ENCODE measurements at places on chromosomes 3 and 15. TPM values are rescaled to one million over a fixed set of nuclear protein-coding genes. Genes with fewer than 3 reads are reported as not detected.

DNA sequence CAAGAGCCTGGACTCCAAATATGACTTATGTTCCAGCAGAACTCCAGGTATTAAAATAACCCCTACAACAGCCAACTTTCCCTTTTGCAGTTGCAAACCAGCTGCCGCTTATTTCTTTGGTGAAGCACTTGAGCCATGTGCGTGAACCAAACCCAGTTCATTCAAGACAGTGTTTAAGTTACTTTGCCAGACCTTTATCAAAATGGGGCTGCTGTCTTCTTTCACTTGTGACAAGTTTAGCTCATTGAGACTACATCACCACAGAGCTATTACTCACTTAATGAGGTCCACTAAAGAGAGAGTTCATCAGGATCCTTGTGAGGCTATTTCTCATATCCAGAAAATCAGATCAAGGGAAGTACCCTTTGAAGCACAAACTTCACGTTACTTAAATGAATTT lies 2.4 kb upstream of the XRN1 start:
- no peak overlapping the region for H3K27ac ChIP-seq
- H3K4me1 ChIP-seq = peaks cover 13% of the 10 kb centered on the region
- H3K4me3 ChIP-seq = no peak overlapping the region
- H3K36me3 ChIP-seq = peaks cover 29% of the 10 kb centered on the region
- no peaks in the 10 kb centered on the region for H3K27me3 ChIP-seq

- H3K4me3 ChIP-seq = no peak overlapping the region
- no peak overlapping the region for H3K27ac ChIP-seq
- H3K27me3 ChIP-seq = no peaks in the 10 kb centered on the region
- peaks cover 6% of the 10 kb centered on the region for H3K36me3 ChIP-seq
- peak; percentile 36 for DNase-seq
These were observed 17.2 kb upstream of the EXOG start for GRCh38 chr3:38478901-38479300.

GRCh38 chr15:100189849-100190248 lies 151.9 kb downstream of the ADAMTS17 start:
- H3K4me3 ChIP-seq = no peak overlapping the region
- H3K36me3 ChIP-seq = peaks cover under 1% of the 10 kb centered on the region
- H3K27me3 ChIP-seq = peaks cover 2% of the 10 kb centered on the region
- no peak overlapping the region for H3K27ac ChIP-seq

DNA sequence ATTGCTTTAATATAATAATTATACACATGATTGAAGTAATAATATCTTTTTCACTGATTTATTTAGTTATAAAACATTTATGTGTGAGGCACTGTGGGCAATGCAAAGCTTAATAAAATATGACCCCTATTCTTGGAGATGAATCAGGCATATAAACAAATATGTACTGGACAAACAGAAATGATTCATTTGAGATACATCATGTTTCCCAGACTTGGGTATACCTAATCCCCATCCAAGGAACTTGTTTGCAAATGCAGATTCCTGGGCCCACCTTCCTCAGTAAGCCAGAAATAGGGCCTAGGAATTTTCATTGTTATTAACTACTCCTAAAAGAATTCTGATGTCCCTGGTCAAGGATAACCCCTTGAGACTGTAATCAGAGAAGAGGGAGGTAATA lies 184.2 kb downstream of the CHL1 start:
- H3K27ac ChIP-seq = no peak overlapping the region
- no peaks in the 10 kb centered on the region for H3K27me3 ChIP-seq
- no peak for DNase-seq

- no peak overlapping the region for H3K27ac ChIP-seq
- H3K4me3 ChIP-seq = no peak overlapping the region
- no peaks in the 10 kb centered on the region for H3K27me3 ChIP-seq
- no peak for DNase-seq
- H3K4me1 ChIP-seq = no peaks in the 10 kb centered on the region
These were observed 200.7 kb downstream of the KCNH8 start for GRCh38 chr3:19348941-19349564.

DNA sequence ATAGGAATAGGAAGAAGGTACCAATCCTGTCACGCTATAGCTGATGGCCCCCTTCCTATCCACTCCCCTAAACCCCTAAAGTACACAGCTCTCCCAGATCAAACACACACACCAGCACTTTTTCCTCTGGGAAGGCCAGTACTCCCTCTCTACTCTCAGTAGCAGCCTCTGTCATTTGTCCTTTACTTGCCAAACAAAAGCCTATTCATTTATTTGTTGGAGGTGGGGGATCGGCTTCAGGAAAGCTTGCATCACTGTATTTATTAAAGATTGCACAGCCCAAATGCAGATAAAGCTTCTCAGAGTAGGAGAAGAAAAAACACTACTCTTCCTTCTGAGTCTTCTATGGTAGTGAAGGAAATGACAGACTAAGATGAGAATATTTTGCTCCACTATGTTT lies 429.7 kb upstream of the RASGRP1 start:
- DNase-seq = no peak
- H3K4me3 ChIP-seq = no peak overlapping the region
- peaks cover 6% of the 10 kb centered on the region for H3K27me3 ChIP-seq
- H3K4me1 ChIP-seq = no peaks in the 10 kb centered on the region
- H3K27ac ChIP-seq = no peak overlapping the region

DNA sequence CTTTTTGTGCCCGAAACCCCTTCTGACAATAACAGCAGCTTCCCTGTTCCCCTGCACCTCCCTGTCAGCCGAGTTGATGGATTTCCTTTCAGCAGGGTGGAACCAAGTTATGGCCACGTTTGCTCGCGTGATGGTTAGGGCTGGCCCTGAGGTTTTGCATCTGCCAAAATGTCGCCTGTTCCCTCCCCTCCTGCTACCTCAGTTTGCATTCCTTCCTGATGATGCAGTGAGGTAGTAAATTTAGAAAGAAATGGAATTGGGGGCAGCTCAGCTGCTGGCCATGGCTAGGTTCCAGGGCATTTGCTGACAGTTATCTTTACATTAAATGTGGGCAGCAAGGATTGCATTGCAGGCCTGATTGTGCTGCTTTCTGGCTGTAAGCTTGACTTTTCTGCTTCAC lies 13.2 kb downstream of the LIMD1 start:
- DNase-seq = no peak
- H3K4me1 ChIP-seq = peaks cover 21% of the 10 kb centered on the region
- H3K36me3 ChIP-seq = peaks cover 7% of the 10 kb centered on the region
- no peak overlapping the region for H3K4me3 ChIP-seq

DNA sequence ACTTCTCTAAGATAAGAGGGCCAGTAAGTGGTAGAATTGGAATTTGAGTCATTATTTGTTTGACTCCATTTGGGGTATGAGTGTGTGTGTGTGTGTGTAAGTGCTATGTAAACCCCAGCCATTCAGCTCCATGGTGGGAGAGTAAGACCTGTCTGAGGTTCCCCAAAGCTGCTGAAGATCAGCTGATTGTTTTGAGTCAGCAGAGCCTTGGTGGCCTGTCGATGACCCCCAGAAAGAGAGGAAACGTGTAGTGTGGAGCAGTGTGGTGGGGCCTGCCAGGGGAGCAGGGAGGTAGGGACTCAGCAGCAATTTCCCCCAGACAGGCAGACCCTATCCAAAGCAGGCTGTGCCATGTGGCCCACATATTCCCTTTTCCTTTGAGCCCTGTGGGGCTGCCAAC lies 5.3 kb downstream of the DVL3 start:
- no peaks in the 10 kb centered on the region for H3K27me3 ChIP-seq
- DNase-seq = no peak
- H3K27ac ChIP-seq = no peak overlapping the region
- peaks cover 28% of the 10 kb centered on the region for H3K4me1 ChIP-seq
- H3K36me3 ChIP-seq = peaks cover 4% of the 10 kb centered on the region

DNA sequence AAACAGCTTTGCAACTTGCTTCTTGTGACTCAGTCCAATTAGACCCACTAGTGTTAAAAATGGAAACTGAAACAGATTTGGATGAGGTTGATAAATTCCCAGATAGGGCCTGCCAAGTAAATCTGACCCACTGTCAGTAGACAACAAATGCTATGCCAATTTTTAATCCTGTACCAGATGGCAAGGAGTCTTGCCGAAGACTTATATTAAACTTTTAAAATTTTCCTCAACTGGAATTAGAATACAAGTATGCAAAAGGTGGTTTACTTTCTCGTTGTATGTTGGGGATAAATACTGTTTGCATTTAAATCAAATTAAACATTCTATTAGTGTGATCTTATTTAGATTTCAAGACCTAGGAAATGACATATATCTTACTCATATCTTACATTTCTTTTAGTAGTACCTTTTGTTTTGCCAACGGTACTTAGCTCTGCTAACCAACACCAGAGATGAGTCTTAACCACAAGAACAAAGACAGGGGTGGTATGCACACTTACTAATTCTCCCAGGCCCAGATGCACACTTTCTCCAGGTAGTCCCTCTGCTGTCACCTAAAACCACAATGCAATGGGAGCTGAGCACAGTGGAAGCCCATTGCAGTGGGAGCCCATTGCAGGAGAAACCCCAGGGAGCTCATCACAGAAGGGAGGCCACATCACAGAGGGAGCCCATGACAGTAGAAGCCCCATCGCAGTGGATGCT lies 77.8 kb downstream of the WWTR1 start:
- peaks cover 71% of the 10 kb centered on the region for H3K4me1 ChIP-seq
- DNase-seq = peak; percentile 57
- H3K36me3 ChIP-seq = no peaks in the 10 kb centered on the region

DNA sequence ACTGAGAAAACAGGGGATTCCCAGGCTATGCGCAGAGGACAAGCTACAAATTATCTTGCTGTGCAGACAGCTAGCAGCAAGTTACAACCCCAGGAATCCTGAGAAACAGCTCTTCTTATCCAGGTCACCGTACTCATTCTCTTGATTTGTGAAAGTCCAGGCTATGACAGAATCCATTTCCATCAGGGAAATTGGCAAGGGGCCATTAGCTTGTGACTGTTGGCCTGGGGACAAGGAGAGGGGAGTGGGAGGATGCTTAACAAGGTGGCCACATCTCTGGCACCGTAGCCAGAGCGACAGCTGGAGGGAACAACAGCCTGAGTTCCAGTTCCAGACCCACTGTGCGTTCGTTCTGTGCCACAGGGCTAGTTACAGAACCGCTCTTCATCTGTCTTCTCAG lies 44.9 kb upstream of the PLXNA1 start:
- no peak for DNase-seq
- no peak overlapping the region for H3K4me3 ChIP-seq
- H3K27ac ChIP-seq = no peak overlapping the region
- H3K27me3 ChIP-seq = no peaks in the 10 kb centered on the region
- no peaks in the 10 kb centered on the region for H3K36me3 ChIP-seq

- no peaks in the 10 kb centered on the region for H3K27me3 ChIP-seq
- DNase-seq = no peak
- H3K27ac ChIP-seq = no peak overlapping the region
- H3K4me1 ChIP-seq = peaks cover 15% of the 10 kb centered on the region
- H3K36me3 ChIP-seq = peaks cover 63% of the 10 kb centered on the region
- H3K4me3 ChIP-seq = no peak overlapping the region
These were observed 33.1 kb downstream of the CEP152 start for GRCh38 chr15:48777645-48778330.

GRCh38 chr15:44081026-44082013 lies 113.8 kb downstream of the FRMD5 start:
- no peak overlapping the region for H3K4me3 ChIP-seq
- no peak for DNase-seq
- H3K27ac ChIP-seq = no peak overlapping the region
- no peaks in the 10 kb centered on the region for H3K4me1 ChIP-seq

DNA sequence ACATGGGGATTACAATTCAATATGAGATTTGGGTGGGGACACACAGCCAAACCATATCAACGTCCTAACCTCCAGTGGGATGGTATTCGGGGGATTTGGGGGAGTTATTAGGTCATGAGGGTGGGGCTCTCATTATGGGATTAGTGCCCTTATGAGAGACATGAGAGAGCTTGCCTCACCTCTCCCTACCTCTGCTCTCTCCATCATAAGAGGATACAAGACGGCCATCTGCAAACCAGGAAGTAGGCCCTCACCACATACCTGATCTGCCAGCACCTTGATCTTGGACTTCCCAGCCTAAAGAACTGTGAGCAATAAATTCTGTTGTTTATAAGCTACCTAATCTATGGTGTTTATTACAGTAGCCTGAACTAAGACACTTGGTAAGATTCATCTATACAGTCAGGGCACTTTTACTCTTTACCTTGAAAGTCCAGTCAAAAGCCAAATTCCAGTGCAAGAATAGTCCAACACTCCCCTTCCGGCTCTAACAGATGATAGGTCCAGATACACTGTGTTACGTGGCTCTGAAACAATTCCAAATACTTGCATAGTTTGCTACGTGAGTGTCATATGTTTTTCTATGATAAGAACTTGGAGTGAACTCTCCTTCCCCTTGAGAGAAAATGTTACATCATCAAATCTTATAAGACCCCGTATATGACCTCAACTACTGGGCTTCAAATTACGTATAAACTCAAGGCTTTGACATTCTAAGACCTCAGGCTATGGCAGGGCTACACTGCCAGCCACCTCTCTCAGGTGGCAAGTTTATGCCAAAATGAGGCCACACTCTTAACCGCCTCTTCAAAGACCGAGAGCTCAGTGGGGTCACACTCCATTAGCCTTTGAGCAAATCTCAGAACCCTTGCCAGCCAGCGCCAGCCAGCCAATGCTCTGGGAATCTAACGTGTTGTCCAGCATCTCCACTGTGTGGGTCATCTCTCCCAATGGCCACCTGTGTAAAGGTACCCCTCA lies 129.9 kb downstream of the XXYLT1 start:
- no peak overlapping the region for H3K27ac ChIP-seq
- no peak overlapping the region for H3K4me3 ChIP-seq
- H3K36me3 ChIP-seq = peaks cover 18% of the 10 kb centered on the region

Gene C3orf18
- 15.6 TPM for total RNA-seq

Gene ALDH1A3
- not detected for total RNA-seq

Gene SCAANT1
- not detected for total RNA-seq

Gene RPP14
- 16.9 TPM for total RNA-seq

Gene SLC2A2
- total RNA-seq = not detected

Gene GOLGA8T
- total RNA-seq = 0.77 TPM

Gene MYEF2
- 19.9 TPM for total RNA-seq

Gene ROBO2
- total RNA-seq = not detected

All from activated CD8-positive, alpha-beta memory T cell treated with anti-CD3 and anti-CD28 coated beads, Interleukin-2, amount 10 ng/mL, durations not matched to agents 7 days and 5 days (primary cell).